ENCODE measurements at places on chromosomes 6 and 20. TPM values are rescaled to one million over a fixed set of nuclear protein-coding genes. Genes with fewer than 3 reads are reported as not detected.

DNA sequence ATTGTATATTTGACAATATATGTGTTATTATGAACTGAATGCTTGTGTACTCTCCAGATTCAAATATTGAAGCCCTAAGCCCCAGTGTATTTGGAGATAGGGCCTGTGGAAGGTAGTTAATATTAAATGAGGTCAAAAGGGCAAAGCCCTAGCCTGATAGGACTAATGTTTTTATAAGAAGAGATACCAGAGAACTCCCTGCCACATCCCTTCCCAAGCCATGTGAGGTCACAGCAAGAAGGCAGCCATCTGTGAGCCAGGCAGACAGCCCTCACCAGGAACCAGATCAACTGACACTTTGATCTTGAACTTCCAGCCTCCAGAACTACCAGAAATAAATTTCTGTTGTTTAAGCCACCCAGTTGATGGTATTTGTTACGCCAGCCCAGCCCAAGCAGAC lies 36.4 kb upstream of the FBXL4 start:
- H3K27ac ChIP-seq = no peak overlapping the region
- no peak for DNase-seq

- peaks cover 31% of the 10 kb centered on the region for H3K36me3 ChIP-seq
- no peak overlapping the region for H3K4me3 ChIP-seq
- H3K27me3 ChIP-seq = no peaks in the 10 kb centered on the region
- no peak overlapping the region for H3K27ac ChIP-seq
- DNase-seq = no peak
- H3K4me1 ChIP-seq = no peaks in the 10 kb centered on the region
Measured at GRCh38 chr6:112144145-112144926, 56.9 kb downstream of the FAM229B start.

GRCh38 chr6:51025082-51025777 lies 206.6 kb downstream of the TFAP2B start:
- peaks cover 4% of the 10 kb centered on the region for H3K4me1 ChIP-seq
- DNase-seq = peak; percentile 75
- peak overlapping the region; percentile 40 for H3K27ac ChIP-seq
- H3K36me3 ChIP-seq = no peaks in the 10 kb centered on the region
- H3K4me3 ChIP-seq = no peak overlapping the region

ARFGEF3 gene
- 1.5 TPM for total RNA-seq

- H3K36me3 ChIP-seq = no peaks in the 10 kb centered on the region
- no peak overlapping the region for H3K4me3 ChIP-seq
- no peak overlapping the region for H3K27ac ChIP-seq
- H3K4me1 ChIP-seq = no peaks in the 10 kb centered on the region
- H3K27me3 ChIP-seq = no peaks in the 10 kb centered on the region
- DNase-seq = no peak
Measured at GRCh38 chr20:14521436-14521835, 184.0 kb upstream of the FLRT3 start.

- no peak overlapping the region for H3K27ac ChIP-seq
- H3K36me3 ChIP-seq = no peaks in the 10 kb centered on the region
- no peaks in the 10 kb centered on the region for H3K27me3 ChIP-seq
- H3K4me1 ChIP-seq = peaks cover 13% of the 10 kb centered on the region
- H3K4me3 ChIP-seq = no peak overlapping the region
Measured at GRCh38 chr6:23456396-23456795, 669.6 kb upstream of the NRSN1 start.

DNA sequence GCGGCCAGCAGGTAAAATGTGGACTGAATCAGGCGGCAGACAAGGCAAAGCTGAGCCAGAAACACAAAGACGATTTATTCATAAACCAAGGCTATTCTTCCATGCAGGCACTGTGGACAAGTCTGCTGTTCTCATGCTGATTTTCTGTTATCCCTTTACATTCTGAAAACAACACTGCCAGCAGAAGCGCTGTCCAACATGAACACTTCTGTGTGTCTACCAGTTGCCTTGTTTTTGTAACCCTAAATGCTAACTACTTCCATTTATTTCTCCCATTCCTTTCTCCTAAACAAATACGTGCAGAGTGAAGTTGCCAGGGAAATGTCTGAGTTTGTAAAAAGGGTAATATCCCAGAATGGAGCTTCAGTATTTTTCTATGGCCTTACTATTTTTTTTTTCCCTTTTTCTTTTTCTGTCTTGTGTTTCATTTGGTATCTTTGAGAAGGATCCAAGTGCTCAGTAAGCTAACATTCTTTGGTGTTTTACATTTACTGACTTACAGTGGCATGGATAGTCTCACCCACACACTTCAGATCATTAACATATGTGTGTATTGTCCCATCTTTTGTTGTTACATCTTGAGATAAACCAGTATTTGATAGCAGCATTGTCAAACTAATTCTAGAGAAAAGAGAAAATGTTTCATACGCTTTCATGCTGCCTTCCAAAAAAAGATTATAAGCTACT lies 1308.9 kb upstream of the MAP3K7 start:
- H3K4me1 ChIP-seq = no peaks in the 10 kb centered on the region
- H3K27me3 ChIP-seq = no peaks in the 10 kb centered on the region
- DNase-seq = peak; percentile 8
- no peaks in the 10 kb centered on the region for H3K36me3 ChIP-seq
- no peak overlapping the region for H3K4me3 ChIP-seq

DNA sequence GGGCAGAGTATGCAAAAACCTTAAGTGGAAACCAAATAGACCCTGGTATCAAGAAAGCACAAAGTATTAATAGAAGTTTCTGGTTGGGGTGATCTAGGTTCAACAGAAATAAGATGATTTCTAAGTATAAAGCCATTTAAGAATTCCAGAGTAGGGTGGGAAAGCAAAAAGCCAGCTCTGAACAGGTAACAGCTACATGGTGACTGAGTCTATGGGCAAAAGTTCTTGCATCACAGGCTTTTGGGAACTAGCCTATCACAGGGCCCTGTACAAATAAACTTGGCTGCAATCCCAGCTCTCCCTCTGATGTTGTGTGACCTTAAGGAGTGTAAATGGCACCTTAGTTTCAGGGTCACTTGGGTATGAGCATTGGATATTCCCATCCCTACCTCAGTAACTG lies 5.5 kb downstream of the TCF19 start:
- H3K4me1 ChIP-seq = peaks cover 8% of the 10 kb centered on the region
- H3K36me3 ChIP-seq = no peaks in the 10 kb centered on the region
- H3K27ac ChIP-seq = no peak overlapping the region
- no peak for DNase-seq
- no peak overlapping the region for H3K4me3 ChIP-seq

RIMS1 gene
- total RNA-seq = 1.8 TPM

DNA sequence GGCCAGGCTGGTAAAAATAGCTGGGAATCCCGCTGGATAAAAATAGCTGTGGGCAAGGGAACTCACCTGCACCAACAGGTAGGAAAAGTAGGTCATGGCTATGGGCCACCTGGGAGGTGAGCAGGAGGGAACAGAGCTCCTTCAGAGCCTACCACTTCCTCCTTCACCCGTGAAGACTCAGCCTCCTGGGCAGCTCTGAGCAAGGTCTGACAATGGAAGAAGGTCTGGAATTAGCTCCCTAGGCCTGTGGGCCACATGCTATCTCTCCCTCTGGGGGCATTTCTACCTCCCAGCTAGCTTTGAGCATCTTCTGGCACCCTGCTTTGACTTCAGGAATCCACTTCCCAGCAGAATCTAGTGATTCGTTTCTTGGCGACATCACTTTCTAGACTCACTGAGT lies 153.9 kb downstream of the MRPL14 start:
- no peak overlapping the region for H3K27ac ChIP-seq
- DNase-seq = no peak
- H3K4me1 ChIP-seq = no peaks in the 10 kb centered on the region
- no peaks in the 10 kb centered on the region for H3K36me3 ChIP-seq

DNA sequence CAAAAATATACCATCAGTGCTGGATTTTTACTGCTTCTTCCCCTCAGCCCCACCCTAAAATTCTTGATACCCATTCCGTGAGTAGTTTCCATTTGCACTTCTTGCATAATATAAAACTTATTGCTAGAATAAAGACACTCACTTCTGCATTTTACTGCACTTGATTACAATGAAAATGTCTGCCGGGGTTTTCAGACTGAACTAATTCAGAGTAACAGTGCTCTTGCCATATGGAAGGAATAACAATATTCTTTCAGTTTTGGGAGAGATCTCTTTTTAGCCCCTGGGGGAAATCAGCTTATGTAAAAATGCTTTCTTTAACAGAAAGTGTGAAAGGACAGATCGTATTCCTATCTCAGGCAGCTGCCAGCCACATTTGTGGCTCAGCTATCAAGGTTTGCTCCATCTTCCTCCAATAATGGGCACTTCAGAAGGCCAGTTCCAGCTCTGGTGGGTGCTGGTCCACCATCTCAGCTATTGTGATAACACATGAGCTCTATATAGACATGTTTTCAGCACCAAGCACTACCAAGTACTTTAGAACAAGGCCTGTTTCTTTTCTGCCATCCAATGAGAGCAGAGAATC lies 8.9 kb downstream of the SMLR1 start:
- H3K4me1 ChIP-seq = no peaks in the 10 kb centered on the region
- no peak overlapping the region for H3K4me3 ChIP-seq
- H3K27me3 ChIP-seq = no peaks in the 10 kb centered on the region
- H3K27ac ChIP-seq = no peak overlapping the region

- no peak for DNase-seq
- no peaks in the 10 kb centered on the region for H3K27me3 ChIP-seq
- H3K36me3 ChIP-seq = peaks cover 26% of the 10 kb centered on the region
- no peak overlapping the region for H3K4me3 ChIP-seq
- H3K27ac ChIP-seq = no peak overlapping the region
- H3K4me1 ChIP-seq = no peaks in the 10 kb centered on the region
Measured at GRCh38 chr6:126016591-126016990, 30.3 kb downstream of the TRMT11 start.

DNA sequence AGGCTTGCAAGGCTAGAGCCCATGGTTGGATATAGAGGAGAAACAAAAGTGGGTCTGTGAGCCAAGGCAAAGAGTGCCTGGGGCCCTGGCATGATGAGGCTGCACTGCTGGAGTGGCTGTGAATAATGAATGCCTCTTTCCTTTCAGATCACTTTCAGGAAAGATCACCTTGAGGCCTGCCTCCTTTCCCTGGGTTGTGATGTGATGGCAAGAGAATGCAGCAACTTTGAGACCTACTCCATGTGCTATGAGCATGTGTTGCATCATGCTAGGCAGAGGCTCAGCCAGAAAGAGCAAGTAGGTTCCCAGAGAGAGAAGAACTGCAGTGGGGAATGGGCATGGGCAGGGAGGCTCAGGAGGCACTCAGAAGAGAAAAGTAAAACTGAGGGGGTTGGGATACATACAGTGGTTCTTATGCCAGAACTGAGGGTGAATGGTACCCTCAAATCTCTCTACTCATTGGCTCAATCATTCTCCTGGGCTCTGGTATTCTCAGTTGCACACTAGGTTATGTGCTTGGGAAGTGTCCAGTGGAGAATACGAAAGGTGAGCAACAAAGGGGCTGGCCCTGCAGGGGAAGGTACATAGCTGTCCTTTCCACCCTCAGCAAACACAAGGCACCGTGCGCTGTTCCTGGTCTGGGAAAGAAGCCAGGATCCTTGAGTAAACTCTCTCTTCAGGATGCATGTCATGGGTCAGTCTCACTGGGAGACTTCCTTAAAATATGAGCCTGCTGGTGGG lies 45.9 kb downstream of the CD164 start:
- H3K36me3 ChIP-seq = no peaks in the 10 kb centered on the region
- H3K4me3 ChIP-seq = no peak overlapping the region
- DNase-seq = no peak
- H3K27me3 ChIP-seq = no peaks in the 10 kb centered on the region

DNA sequence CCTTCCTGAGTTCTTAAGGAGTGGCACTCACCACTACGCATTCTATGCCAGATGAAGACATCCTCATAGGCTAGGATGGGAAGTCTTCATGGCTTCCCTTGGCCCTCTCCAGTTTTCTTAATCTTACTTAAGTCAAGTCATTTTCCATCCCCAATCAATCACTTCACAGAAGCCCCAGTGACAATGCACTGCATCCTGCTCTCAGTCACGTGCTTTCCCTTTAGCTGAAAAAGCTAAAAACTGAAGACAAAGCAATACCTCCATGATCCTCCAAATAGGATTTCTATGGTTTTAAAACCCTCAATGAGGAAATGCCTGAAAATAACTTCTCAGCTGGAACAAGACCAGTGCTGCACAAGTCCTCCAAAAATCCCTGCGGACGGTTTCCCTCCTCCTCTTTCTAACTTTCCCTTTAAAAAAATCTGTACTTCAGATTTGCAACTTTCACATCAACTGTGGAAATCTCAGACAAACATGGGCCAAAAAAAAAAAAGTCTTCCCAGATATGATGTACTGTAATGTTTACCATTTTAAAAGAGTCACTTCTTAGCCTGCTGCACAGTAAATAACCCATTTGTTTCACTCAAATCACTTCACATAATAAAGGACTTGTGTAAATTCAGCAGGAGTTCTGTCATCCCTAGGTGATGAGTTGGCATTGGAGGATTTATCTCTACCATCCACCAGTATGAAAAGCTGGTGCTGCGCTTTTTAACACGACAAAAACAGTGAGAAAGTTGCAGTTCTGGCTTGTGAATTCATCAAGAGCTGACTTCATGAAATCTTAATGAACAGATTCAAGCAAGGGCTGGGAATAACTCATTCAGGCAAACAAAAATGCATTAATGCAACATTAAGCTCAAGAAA lies 590.0 kb upstream of the NOX3 start:
- H3K36me3 ChIP-seq = no peaks in the 10 kb centered on the region
- no peaks in the 10 kb centered on the region for H3K27me3 ChIP-seq
- no peak overlapping the region for H3K4me3 ChIP-seq
- no peak for DNase-seq

DNA sequence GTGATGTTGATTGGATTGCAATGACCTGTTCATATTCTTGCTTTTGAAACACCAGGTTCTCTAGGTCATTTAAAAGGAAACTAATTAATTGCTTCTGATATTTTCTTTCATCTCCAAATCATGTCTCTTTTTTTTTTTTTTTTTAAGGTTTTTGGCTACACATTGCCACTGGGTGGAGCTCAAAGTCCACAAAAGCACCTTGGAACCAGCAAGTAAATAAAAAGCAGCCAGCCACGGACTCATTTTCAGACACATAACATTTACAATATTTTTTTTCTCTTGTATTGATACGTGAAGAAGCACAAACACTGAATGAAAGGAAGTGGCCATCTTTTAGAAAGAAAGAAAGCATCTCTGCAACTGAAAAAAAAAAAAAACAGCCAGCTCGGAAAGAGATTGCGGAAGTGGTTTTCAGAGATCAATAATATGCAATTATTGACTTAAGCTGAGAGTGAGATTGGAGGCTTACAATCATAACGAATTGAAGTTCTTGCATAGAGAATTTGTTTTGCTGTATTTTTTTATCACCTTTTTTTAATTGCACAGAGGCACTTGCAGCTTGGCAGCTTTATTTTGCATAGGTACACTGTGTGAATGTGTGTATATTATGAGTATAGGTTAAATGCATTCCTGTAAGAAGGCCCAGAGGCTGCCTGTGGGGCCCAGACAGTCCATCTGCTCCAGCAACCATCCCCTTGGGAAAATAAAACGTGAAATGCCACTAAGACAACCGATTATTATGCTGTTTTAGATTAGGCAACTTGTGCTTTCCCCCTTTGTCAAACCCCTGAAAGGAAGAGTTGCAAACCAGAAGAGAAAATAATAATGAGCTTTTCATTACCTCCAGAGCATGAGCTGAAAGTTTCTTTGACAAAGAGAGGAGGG lies 28.2 kb downstream of the CGA start:
- peak; percentile 50 for DNase-seq
- H3K4me1 ChIP-seq = no peaks in the 10 kb centered on the region
- H3K27me3 ChIP-seq = peaks cover 3% of the 10 kb centered on the region
- no peak overlapping the region for H3K4me3 ChIP-seq

GRCh38 chr20:31652917-31653396 lies 15.2 kb downstream of the COX4I2 start:
- no peaks in the 10 kb centered on the region for H3K36me3 ChIP-seq
- no peak overlapping the region for H3K4me3 ChIP-seq
- DNase-seq = peak; percentile 22
- no peak overlapping the region for H3K27ac ChIP-seq
- no peaks in the 10 kb centered on the region for H3K4me1 ChIP-seq

Measured in astrocyte (in vitro differentiated cells and primary cell).